Stimulated activated CD8-positive, alpha-beta memory T cell treated with anti-CD3 and anti-CD28 coated beads, Interleukin-7, amount 100 ng/mL, for 24 hours (primary cell): ENCODE measurements at places on chromosomes 11 and 22.
A peak's percentile ranks its signal among the peaks of the same experiment; 100 is the strongest.

- DNase-seq, result no peak
These were observed 39.6 kb downstream of the NEU3 start for GRCh38 chr11:75028321-75028720.

DNA sequence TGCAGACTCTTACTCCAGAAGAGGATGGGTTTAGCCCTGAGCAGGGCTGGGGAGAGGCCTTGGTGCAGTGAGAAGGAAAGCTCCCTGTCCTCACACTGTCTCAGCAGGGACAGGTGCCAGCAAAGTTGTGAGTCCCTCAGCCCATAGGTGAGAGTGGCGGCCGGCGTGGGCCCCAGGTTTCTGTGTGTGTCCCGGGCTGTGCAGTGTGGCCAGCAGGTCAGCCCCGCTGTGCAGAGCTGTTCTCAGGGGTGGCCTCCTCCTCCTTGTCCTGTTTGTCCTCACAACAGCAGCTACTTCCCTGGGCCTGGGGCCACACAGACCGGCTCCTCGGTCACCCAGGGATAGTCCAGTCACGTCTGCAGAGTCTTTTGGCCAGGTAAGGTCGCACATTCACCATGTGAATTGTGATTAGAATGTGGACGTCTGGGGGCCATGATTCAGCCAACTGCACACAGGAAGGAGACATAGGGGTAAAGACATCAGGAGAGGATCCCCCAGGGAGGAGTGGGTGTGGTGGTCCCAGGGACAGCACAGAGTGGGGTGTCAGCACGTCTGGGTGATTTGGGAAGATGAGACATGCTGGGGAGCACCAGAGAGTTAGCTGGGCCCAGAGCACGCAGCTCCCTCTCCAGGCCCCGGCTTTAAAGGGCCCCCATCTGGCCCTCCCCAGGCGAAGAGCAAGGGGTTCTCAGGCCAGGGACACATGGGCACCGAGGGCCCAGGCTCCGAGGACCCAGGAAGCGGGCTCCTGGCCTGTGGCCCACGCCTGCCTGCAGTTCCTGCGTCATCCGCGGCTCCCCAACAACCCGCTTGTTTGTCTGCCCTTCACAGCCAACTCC, 81.6 kb downstream of the MYEOV start:
- DNase-seq, result no peak

DNA sequence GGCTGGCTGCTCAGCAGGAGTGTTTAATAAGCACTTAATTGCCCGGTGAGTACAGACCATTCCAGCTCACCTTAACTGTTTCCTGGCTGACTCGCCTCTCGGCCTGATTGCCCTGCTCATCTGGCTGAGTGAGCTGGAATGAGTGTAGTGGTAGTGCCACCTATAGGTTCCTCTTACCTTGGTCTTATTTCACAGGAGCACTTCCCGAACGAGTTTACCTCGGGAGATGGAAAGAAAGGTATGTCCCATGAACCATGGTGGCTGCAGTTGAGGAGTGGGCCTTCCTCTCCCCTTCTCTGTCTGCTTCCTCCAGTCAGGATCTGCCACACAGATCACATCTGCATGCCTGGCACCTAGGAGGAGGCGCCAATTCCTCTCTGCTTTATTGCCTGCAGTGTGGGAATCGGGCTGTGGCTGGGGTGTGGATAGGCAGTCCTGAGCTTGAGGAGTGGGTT, 26.7 kb downstream of the UPB1 start:
- DNase-seq, result no peak

GRCh38 chr11:126588630-126589491, 233.4 kb downstream of the ST3GAL4 start:
- DNase-seq, result no peak

DNA sequence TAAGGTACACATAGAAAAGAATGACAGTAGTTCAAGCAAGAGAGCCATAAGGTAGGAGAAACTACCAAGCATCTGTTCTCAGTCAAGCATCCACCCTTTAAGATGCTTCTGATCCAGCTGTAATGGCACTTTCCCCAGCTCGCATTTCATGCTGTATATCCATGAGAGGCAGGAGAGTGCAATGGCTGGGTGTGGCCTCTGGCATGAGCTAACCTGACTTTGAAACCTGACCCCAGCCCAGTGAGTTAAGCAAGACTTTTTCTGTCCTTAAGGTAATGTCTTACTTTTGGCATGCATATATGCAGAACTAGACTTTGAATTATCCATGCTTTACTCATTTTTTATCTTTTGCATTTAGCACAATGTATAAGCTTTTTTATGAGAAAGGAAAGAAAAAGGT, 79.8 kb upstream of the CNTN5 start:
- DNase-seq, result no peak

DNA sequence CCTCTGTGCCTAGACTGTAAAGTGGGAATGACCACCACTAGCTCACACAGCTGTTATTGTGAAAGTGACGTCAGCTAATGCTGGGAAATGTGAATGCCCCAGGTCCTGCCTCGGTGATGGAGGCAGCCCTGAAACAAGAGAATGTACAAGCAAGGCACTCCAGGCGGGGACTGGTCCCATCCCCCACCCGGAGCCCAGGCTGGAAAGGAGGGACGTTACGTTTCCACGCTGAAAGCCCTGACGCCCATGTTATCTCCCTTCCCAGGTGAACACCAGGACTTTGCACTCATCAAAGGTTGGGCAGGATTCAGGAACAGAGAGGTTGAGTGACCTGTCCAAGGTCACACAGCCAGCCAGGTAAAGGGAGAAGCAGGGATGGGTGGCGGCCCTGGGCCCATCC, 784 bp downstream of the SULT4A1 start:
- DNase-seq, result no peak

GRCh38 chr11:65187146-65187675, 5.5 kb downstream of the CAPN1 start:
- DNase-seq, result no peak

DNA sequence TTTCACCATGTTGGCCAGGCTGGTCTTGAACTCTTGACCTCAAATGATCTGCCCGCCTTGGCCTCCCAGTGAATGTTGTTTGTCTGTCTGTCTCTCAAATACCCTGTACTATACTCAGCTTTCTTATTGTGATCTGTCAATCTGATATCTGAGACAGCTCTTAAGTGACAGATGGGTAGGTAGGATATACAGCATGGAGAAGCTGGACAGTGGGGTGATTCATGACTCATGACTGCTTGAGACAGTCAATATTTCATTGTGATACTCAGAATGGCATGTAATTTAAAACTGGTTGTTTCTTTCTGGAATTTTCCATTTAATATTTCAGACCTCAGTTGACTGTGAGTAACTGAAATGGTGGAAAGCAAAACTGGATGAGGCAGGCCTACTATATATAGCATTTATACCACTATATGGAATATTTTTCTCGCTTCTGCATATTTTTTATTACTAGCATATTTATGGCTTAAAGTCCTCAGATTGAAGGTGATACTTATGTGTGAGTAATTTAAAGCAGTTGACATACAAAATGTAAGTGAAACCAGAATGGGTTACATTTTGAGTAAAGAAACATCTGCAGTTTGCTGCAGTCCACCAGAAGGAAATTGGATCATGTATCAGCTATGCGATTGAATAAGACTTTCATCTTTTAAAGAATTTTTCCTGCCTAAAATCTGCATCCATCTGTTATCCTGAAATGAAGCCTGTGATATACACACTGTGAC, 22.3 kb downstream of the ARHGAP42 start:
- DNase-seq, result no peak

- no peak for DNase-seq
These were observed 7.6 kb upstream of the TRMU start for GRCh38 chr22:46327691-46328465.

DNA sequence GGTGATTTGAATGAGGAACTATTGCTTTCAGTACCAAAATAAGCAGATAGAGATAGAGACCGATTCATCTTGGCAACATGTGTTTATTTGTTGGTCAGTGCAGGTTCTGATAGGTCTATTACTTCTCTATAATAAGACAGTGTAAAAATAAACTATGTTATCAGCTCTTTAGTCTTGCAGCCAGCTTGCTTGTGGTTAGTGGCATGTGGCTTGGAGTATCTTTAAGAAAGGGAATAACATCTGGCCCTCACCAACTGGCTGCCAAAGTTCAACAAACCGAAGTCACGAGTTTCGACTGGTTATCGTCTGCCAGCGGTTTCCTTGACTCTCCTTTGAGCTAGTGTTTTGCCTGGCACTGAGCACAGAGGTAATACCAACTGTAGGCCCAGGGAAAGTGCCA, 71.8 kb downstream of the CTTN start:
- DNase-seq, result no peak

GRCh38 chr11:74726547-74727182, 4.6 kb downstream of the CHRDL2 start:
- peak; percentile 21 for DNase-seq

DNA sequence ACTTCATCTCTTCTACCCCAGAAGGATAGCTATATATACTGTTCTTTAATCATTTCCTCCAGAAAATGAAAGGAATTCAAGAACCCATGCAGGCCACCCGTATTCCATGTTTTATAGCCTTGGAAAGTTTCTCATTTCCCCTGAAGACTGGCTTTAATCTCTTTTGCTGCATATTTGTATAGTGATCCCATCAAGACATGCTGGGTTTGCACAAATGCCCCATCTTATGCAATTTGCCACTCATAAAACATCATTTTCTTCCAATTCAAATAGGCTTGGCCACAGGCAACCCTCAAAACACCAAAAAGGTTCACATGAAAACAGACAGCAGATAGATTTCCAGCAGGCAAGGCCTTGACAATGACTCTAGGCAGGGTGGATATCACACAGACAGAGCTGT, 28.3 kb upstream of the APOA1 start:
- no peak for DNase-seq

DNA sequence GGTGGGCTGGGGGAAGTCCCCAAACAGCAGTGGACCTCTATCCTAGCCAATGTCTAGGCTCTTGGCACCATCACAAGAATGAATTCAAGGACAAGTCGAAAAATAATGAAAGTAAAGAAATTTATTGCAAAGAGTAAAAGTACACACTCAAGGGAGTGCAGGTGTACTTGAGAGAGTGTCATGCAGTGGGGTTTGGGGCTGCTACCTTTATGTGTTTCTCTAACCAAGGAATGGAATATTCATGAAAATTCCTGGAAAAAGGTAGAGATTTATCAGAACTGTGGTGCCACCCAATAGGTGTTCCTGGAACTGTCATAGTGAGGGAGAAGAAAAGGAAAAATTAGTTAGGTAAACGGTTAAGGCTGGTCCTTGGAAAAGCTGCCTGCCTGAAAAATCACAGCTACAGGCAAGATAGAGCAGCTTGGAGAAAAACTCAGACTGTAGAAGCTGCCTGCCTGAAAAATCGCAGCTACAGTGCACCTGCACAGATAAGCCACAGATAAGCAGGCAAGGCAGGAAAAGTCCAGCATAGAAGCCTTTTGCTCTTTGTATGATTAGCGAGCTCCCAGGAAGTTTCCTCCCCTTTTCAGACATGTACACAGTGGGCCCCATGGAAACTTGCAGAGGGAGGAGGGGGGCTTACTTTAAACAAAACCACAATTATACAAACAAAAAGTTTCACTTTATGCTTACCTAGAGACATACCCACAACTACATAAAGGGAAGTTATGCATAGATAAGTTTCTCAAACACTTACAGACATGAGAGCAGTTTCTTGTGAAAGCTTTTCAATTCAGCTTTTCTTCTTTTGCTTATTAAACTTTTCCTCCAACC, 71.4 kb upstream of the B3GNT6 start:
- DNase-seq, result no peak

- DNase-seq, result no peak
These were observed 632.7 kb upstream of the CHORDC1 start for GRCh38 chr11:90855531-90855930.

DNA sequence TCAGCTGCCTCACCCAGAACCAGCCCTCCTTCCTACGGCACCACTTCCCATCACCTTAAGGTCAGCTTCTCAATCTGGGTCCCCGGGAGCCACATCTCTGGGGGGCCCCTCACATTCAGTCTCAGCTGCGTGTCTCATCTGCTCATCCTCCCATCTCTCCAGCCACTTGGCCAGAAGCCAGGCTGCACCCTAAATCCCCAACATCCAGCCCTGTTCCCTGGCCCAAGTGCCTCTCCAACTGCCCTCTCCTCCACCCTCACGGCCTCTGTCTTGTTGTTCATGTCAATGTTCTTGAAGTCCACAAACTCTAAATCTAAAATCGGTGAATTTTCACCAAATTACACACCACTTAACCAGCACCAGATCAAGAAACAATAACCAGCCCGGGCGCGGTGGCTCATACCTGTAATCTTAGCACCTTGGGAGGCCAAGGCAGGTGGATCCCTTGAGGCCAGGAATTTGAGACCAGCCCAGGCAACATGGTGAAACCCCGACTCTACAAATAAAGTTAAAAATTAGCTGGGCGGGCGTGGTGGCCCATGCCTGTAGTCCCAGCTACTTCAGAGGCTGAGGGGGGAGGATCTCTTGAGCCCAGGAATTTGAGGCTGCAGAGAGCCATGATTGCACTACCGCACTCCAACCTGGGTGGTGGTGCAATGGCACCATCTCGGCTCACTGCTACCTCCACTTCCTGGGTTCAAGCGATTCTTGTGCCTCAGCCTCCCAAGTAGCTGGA, 33.7 kb downstream of the A4GALT start:
- DNase-seq, result no peak

- DNase-seq, result no peak
These were observed 58.9 kb upstream of the PPARA start for GRCh38 chr22:46091277-46091977.

- no peak for DNase-seq
These were observed 7.8 kb downstream of the ZMAT5 start for GRCh38 chr22:29758959-29759358.

GRCh38 chr11:98289617-98290263, 731.0 kb upstream of the CNTN5 start:
- no peak for DNase-seq

DNA sequence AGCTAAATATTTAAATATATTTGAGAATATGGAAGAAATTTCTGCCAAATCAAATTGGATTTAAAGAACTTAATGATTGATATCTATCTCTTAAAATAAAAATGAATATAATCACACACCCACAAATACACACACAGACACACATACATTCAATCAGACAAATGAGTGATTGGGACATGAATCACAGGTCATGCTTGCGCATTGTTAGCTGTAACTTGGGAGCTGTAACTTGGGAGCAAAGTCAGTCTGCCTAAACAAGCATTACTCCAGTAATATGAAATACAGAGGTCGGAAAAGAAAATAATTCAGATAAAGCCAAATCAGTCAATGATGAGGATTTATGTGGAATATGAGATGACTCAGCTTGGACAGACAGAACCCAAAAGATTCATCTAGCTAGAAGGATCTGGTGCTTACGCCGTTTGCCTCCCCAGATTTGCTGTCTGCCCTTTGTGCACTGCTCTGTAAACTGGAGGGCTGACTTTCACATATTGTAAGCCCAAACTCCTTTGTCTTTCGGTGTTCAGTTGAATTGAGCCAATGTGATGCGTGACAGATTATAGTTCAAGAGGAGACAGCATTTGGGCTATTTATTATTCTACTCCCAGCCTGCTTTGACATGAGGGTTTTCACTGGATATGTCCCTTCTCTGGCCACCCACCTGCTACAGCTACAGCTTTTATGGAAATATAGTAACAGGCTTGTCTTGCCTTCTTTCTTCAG, 1.6 kb downstream of the OR56B1 start:
- no peak for DNase-seq
